ENCODE measurements at places on chromosomes 5 and 9. TPM values are rescaled to one million over a fixed set of nuclear protein-coding genes. Genes with fewer than 3 reads are reported as not detected.

The PARP8 gene
- polyA plus RNA-seq = 18.7 TPM

The MCC gene
- 32.1 TPM for polyA plus RNA-seq

- DNase-seq = no peak
These were observed 109.5 kb downstream of the FOXD1 start for GRCh38 chr5:73339051-73339575.

The ZNF354C gene
- polyA plus RNA-seq = 16.8 TPM

The SCAMP1 gene
- 63.7 TPM for polyA plus RNA-seq

GRCh38 chr5:83069096-83069799 is 7.9 kb downstream of the TMEM167A start:
- DNase-seq = no peak

- DNase-seq = no peak
These were observed 13.0 kb downstream of the ELL2 start for GRCh38 chr5:95948631-95949030.

DNA sequence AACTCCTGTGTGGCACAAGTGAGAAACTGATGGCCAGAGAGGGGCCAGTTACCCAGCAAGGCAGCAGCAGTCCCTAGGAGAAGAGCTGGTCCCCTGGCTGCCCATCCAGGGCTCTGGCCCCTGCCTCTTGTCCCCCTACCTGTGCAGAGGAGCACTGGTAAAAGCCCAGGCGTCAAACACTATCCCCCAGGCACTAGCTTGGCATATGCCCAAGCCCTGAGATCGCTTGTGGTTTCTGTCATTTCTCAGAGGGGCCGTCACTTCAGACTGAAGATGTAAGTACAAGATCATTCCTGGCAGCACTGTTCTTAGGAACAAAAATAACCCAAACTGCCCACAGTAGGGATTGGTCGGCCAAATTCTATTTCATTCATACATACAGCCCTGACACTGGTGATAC is 53.9 kb downstream of the COL15A1 start:
- no peak for DNase-seq

GRCh38 chr5:142636698-142637324 is 49.1 kb downstream of the FGF1 start:
- no peak for DNase-seq

The BTNL3 gene
- 0.11 TPM for polyA plus RNA-seq

- no peak for DNase-seq
These were observed 13.9 kb upstream of the COL5A1 start for GRCh38 chr9:134627417-134628353.

The FOXD4L4 gene
- not detected for polyA plus RNA-seq

The CATSPER3 gene
- polyA plus RNA-seq = 0.82 TPM

GRCh38 chr9:20823051-20823450 is 139.0 kb downstream of the FOCAD start:
- no peak for DNase-seq

- peak; percentile 47 for DNase-seq
These were observed 27.4 kb downstream of the FAM219A start for GRCh38 chr9:34430843-34431437.

The ARHGEF37 gene
- polyA plus RNA-seq = 5.6 TPM

DNA sequence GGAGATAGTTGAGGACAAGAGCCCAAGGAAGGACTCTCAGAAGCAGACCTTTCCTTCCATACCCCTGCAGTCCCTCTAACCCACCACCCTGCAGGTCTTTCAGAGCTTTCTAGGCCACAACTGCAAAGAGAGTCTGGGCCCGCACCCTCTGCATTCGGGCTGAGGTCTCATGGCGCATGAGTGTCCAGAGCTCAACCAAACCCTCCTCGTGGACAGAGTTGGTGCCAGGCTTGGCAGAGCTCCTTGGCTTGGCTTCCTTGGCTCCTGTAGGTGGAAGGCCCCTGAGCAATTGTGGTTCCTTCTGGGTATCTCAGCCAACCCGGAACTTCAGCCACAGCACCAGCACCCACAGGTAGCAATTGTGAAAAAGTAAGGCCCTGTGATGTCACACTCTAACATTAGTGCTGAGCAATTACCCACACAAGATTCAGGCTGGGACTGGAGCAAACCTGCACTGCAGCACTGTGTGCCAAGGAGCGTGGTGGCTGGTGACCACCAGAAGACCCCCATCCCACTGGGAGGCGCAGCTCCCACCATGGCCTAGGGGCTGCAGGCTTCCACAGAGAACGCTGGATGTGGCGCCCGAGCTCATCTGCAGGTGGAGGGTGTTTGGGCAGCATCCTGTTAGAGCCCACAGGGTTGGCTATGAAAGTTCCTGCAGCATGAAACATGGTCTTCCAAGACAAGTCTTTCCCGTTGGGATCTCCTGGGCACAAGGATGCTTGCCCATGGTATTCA is 38.8 kb downstream of the FOXI1 start:
- DNase-seq = no peak

The CAMK4 gene
- polyA plus RNA-seq = 4.6 TPM

The ADAM19 gene
- 8.2 TPM for polyA plus RNA-seq
